ENCODE measurements at places on chromosomes 11 and 22. TPM values are rescaled to one million over a fixed set of nuclear protein-coding genes. Genes with fewer than 3 reads are reported as not detected.
A peak's percentile ranks its signal among the peaks of the same experiment; 100 is the strongest.

Gene LRRC74B
- not detected for total RNA-seq

Gene IGF2
- 0.16 TPM for total RNA-seq

GRCh38 chr11:1343391-1344055 lies 34.1 kb upstream of the TOLLIP start:
- H3K36me3 ChIP-seq = no peaks in the 10 kb centered on the region
- peaks cover 22% of the 10 kb centered on the region for H3K27me3 ChIP-seq
- H3K4me1 ChIP-seq = no peaks in the 10 kb centered on the region

DNA sequence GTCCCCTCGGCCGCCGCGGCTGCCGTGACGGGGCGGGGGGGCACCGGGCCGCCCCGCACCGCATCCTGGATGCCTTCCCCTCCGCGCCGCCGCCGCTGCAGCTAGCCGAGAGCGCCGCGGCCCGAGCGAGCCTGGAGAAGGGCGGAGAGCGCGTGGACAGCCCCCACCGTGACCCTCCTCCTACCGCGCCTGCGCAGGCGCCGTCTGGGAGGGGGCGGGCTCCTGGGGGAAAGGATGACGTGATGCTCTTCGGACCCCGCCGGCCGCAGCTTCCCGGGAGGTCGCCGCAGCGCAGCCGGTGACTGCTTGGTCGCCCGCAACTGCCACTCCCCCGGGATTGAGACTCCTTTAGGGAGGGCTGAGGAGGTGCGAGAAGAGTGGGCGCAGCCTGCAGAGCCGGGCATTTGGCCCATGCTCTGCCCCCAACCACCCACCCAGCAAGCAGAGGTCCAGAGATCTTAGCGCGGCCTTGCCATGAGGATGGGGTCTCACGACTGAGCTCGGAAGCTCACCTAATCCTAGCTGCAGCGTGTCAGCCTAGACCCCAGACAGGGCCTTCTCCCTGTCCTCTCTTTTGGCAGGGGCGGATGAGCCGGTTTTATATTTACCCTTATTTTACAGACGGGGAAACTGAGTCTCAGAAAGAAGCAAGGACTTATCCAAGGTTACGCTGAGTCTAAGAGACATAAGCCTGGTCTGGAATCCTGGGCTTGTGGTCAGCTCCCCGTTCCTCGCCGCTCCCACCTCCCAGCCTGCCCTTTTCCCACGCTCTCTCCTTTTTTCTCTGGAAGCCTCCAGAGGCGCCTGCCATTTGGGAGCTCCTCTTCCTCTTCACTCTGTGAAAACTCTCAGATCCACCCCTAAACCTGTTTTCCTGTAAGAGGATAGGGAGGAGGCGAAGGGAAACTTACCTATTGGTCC lies at the start of gene DENND5A:
Gene DENND5A (minus strand): TSS at position 140 of the 921 bp plus-strand sequence. CDS start 281 bp downstream, outside the sequence.
- H3K36me3 ChIP-seq = no peaks in the 10 kb centered on the region
- peaks cover 24% of the 10 kb centered on the region for H3K4me1 ChIP-seq
- H3K27me3 ChIP-seq = no peaks in the 10 kb centered on the region
- DNase-seq = peak; percentile 99

DNA sequence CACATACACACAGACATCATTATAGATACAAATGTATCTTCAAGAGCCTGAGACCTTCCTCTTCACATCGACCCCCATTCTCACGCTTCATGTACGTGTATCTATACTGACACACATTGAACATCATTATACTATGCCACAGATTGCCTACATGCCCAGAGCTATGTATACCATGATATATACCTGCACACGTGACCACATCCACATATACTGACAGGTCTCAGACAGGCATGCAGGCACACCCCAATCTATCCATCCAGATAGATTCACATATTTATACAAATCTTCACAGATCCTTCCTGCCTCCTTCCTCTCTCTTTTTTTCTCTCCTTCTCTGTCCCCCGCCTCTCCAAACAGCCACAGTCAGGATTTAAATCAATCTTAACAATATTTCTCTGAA lies 140.1 kb downstream of the CEP164 start:
- H3K36me3 ChIP-seq = no peaks in the 10 kb centered on the region
- peaks cover 77% of the 10 kb centered on the region for H3K27me3 ChIP-seq

GRCh38 chr11:102148059-102148458 lies 37.8 kb downstream of the YAP1 start:
- no peaks in the 10 kb centered on the region for H3K36me3 ChIP-seq
- no peaks in the 10 kb centered on the region for H3K4me1 ChIP-seq
- H3K4me3 ChIP-seq = no peak overlapping the region
- no peaks in the 10 kb centered on the region for H3K27me3 ChIP-seq
- DNase-seq = no peak

DNA sequence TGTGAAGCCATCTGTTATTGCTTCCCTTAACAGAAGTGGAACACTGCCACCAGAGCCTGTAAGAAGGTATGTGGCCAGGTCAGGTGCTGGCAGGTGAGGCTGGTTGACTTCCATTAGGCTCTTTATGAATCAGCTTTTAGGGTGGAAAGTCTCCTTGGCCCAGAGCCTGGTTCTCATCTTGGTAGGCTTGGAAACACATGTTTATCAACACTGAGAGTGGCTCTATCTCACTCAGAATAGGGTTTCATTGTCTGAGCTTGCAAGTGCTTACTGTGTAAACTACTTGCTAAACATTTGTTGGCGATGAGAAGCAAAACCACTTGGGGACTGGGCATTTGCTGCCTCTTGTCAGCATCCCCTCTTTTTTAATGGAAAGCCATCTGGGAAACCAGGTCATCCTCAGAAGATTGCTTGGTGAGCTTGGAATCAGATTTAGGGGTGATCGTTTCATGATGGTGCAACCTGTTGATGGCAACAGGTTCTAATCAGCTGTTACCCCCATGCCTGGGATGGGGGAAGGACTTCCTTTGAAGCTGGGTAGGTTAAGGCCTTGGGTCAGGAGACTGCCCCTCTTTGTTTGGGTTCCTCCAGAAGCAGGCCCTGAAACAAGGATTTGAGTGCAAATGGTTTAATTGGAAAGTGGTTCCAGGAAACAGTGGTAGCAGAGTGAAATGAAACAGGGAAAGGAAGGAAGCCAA lies 75.0 kb upstream of the AMPD3 start:
- H3K27me3 ChIP-seq = no peaks in the 10 kb centered on the region
- no peaks in the 10 kb centered on the region for H3K4me1 ChIP-seq
- no peak overlapping the region for H3K4me3 ChIP-seq
- no peak overlapping the region for H3K27ac ChIP-seq

DNA sequence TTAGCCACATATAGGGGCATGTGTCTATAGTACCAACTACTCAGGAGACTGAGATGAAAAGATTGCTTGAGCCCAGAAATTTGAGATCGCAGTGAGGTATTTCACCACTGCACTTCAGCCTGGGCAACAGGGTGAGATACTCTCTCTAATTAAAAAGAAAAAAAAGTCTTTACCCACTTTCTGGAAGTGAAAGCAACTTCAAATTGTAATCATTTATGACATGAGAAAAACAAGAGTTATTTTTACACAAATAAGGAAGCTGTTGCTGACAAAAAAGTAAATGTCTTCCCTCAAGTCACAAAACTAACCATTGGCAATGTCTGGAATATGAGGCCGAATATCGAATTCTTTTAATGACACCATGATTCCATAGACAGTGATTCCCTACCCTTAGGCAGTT lies 71.4 kb downstream of the GLYATL1 start:
- H3K36me3 ChIP-seq = no peaks in the 10 kb centered on the region
- DNase-seq = no peak
- no peaks in the 10 kb centered on the region for H3K4me1 ChIP-seq
- H3K27me3 ChIP-seq = no peaks in the 10 kb centered on the region
- H3K27ac ChIP-seq = no peak overlapping the region
- H3K4me3 ChIP-seq = no peak overlapping the region

DNA sequence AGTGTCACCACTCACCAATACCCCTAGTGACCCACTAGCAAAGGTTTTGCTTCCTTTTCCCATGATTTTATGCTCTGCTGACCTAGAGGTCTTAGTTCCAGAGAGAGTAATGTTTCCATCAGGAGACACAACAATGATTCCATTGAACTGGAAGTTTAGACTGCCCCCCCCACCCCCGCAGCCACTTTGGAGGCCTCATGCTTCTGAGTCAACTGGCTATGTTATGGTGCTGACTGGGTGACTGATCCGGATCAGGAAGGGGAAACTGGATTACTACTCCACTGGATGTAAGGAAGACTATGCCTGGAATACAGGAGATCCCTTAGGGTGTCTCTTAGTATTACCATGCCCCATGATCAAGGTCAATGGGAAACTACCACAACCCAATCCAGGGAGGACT lies 633.6 kb downstream of the OPCML start:
- H3K4me1 ChIP-seq = no peaks in the 10 kb centered on the region
- no peaks in the 10 kb centered on the region for H3K27me3 ChIP-seq
- no peak overlapping the region for H3K27ac ChIP-seq
- DNase-seq = no peak
- H3K4me3 ChIP-seq = no peak overlapping the region
- H3K36me3 ChIP-seq = no peaks in the 10 kb centered on the region
